A172 (cell line): ENCODE measurements at places on chromosomes 2 and 18.
A peak's percentile ranks its signal among the peaks of the same experiment; 100 is the strongest.

- DNase-seq: no peak
Measured at GRCh38 chr18:58132595-58133261, 88.7 kb downstream of the NEDD4L start.

GRCh38 chr2:235217846-235218245, 266.0 kb downstream of the SH3BP4 start:
- no peak for DNase-seq

GRCh38 chr18:78268226-78268988, 711.2 kb upstream of the SALL3 start:
- DNase-seq: no peak

DNA sequence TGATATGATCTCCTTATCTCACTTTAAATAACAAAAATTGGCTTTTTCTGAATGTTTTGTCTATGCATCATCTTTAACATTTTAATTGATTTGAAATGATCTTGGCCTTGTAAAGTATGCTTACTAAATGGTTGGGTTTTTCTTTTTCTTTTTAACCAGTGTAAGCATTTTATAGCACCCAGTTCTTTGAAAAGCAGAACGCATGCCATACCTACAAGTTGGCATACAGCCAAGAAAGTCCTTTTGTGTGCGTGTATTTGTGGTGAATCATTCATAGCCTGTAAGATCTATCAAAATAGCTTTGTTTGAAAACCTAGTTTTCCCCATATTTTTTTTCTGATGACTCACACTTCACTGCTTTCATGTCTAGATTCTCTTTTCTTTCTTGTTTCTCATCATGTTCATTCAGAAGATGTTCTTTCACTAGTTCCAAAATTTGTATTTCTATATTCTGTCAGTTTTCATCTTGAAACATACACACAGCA, 4.1 kb upstream of the VRK2 start:
- peak; percentile 76 for DNase-seq

GRCh38 chr18:67135981-67136380, 380.5 kb downstream of the DSEL start:
- no peak for DNase-seq

DNA sequence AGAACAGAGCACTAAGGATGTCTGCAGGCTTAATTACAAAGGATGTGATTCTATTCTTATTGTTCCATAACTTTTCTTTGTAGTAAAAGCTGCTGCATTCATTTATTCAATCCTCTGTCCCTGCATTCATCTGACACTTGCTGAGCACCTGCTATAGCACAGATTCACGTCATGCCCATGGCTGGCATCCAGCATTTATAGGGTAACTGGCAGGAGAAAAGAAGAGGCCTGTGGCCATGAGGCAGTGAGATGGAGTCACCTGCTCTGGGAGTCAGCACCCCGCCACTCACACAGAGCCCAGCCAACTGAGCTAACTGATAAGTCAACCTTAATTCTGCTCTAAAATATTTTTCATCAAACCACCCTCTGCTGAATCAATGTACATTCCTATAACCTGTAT, 18.3 kb upstream of the CDC42EP3 start:
- peak; percentile 53 for DNase-seq

DNA sequence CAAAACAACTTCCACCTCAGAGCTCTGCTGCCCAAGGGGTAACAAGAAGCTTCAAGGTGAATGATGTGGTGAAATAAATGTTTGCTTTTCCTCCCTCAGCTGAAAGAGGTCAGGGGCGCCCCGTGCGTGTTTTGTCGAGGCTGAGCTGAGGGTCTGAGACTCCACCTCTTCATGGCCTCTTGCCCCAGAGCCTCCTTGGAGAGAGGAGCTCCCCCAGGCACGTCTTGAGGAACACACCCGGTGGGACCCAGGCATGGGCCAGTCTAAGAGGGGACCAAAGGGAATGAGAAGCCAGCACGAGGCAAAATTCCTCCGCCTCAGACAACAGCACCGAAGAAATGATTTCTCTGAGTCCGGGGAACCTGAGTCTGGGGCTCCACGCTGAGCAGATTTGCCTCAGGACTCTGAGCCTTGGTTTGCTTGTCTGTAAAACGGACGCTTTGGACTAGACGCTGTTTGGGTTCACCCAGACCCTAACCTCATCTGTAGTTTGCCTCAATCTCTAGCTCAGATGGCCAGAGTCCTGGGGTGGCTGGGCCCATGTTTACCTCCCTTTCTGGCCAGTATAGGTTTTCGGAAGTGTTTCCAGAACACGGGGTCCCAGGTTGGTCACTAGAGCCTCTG, 56.4 kb upstream of the ODC1 start:
- no peak for DNase-seq

DNA sequence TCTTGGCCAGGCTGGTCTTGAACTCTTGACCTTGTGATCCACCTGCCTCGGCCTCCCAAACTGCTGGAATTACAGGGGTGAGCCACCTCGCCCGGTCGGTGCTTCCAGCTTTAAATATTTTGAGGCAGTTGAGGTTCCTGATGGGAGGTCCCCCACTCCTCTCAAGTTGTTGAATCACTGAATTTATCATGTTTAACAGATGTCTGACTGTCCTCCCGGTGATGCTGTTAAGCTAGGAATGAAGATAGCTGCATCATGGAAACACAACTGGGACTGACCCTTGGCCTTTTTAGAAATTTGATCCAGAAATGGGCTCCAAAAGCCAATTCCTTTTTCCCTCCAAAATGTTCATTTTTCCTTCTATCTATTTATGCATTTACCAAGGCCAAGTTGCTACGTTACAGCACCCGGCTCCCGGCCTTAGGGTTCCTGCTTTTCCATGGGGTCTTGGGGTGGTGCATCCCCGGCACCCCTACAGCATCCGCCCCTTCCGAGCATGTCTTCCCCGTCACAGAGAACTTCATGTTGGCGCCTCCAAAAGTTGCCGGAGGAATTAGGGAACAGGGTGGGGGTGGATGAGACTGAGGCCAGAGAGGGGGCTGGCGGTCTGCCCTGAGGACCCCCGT, 43.9 kb downstream of the PAX8 start:
- no peak for DNase-seq

DNA sequence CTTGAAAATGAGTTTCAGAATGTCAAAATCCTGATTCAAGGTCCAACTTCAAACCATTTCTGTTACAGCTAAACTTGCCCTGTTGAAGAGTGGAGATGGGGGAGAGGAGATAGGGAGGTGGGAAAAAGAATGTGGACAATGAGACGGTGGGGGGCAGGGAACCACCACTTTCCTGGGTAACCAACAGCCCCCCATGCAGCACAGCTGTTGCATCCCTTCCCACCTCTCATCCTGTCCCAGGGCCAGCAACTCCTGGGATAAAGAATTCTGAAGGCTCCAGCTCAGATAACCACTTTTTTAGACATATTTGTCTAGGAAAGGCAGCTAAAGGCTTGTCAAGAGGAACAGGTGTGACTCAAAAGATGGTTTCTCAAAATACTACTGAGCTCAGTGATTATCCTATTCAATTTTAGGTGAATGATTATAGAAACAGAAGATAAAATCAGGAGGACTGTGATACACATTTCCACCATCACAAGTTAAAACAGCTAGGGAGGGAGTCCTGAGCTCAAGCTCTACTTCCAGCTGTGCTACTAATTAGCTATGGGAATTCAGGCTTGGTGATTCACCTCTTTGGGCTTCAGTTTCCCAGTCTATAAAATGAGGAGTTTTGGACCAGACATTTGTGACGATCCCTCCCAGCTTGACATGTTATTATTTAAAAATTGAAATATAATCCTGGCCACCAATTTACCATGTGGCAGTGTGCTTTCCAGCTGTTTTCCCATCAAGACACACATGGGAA, 36.3 kb downstream of the HDHD2 start:
- DNase-seq: peak; percentile 45

DNA sequence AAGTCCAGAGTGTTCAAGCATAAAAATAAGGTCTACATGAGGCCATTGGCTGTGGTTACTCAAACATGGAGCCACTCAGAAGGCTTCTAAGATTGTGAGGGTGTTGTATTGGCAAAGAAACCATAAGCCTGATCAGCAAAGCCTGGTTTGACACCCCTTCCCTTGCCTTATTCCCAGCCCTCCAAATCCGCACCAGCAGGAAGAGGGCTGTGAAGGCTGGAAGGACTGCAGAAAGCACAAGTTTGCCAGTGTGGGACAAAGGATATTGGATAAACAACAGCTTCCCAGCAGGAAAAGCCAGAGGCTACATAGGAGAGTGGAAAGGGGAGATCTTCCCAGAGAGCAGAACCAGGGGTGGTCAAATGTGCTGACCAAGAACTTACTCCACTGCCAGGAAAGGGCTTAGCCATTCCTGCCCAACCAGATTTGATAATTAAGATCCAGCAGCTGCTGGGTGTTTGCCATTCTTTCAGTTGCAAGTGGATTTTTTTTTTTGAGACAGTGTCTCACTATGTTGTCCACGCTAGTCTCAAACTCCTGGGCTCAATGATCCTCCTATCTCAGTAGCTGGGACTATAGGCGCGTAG, 1.5 kb upstream of the PRKAG3 start:
- peak; percentile 18 for DNase-seq

- peak; percentile 74 for DNase-seq
Measured at GRCh38 chr18:45166341-45166835, 448.9 kb upstream of the SLC14A2 start.

- DNase-seq: no peak
Measured at GRCh38 chr2:11154016-11154922, 998 bp upstream of the SLC66A3 start.

DNA sequence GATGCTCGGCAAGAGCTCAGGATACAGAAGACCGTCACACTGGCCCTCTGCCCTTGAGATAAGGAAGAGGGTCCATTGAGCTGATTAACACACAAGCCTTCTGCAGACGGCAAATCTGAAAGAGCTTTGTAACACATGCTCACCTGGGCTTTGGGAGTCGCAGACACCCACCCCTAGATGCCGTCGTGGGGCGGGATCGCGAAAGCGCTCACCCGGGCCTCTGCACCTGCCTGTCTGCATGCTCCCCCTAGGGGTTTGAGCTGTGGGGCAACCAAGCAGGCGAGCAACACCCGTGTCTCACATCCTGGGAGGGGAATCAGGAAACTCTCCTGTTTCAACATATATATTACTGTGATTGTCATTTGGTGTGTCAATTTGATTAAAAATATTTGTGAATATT, 99.8 kb upstream of the KCNH7 start:
- no peak for DNase-seq

DNA sequence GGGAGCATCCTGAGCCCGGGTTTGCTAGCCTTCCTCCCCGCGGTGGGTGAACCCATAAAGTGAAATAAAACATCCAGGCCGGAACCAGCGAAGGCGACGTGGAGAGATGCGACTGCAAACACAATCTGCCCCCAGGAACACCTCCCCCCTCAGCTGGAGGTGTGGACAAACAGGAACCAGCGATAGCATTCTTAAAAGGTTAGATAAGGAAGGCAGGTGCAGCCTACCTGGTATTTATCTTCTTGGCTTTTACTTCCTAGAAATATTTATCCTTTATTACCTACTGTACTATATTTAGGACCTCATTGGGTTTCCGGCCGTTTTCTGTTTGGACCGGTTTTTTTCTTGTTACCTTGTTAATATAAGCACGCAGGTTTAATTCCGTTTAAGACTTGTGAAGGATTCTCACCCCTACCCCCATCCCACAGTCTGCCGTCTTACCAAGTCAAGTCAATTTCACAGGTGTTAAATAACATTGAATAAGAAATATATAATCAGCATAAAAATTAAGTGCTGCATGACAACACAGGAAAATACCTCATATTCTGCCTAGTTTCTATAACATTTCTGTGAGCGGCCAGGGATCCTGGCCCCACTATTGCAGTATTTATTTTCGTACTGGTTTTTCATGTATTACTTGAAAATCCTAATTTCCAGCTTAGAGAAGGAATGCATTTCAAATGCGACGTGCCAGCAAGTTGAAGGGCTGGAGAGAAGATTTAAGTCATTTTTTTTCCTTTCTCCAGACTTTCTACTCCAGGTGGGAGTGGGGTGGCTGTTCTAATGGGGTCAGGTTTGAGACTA, 224.0 kb upstream of the ID2 start:
- DNase-seq: no peak

DNA sequence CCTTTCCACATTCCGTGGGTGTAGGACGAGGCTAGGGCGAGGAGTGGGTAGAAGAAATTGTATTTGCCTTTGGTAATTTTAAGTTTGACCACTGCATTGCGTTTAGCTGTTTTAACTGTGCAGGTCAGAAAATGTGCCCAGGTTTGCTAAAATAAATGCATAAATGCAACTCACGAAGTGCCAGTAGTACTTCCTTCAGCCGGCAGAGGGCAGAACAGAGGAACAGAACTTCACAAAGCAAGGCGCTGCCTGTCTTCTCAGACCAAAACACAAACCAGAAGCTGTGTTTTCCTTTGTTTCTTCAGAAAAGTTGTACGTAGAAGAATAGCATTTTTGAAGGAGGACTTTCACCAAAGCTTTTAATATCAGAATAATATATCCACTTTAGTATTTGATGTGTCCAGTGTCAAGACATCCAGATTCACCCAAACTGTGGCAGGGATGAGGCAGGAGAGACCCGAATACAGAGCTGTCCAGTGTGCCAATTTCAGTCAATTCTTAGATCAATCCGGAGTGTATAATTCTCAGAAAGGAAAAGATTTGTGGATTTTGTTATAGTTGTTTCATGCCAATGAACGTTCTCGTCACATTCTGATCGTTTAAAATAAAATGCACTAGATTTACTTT, 348.6 kb downstream of the DLGAP1 start:
- DNase-seq: peak; percentile 54

DNA sequence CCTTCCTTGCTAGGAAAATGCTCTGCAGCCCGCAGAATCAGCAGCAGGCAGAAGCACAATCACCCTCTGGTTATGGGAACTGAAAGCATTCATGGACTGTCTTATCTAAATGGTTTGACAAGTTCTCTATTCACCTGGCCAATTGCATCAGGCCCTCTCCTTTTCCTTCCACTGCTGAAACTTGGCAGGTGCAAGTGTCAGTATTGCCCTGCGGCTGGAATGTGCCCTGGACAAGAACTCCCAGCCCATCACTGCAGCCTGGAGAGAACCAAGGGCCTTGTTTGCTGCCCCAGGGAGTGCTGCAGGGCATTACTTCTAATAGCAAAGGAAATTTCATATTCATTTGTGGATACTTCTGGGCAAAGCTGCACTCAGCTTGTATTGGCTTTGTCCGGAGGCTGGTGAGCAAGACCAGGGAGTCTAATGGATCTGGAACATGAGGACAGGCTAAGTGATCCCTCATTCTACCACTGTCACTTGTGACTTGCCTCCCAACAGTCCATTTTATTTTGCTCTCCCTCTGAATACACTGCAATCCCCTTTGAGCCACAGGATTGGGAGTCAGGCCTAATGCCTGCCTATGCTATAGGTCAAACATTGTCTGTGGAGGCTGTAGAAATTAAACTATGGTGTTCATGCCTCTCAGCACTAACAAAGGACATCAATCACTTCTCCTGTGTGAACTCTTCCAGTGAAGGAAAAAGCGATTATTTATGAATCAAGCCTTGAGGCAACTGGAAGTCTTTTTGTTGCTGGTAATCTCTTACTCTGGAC, 116.9 kb downstream of the LYPD6B start:
- no peak for DNase-seq

- DNase-seq: peak; percentile 75
Measured at GRCh38 chr2:85792783-85793441, 39.1 kb downstream of the ATOH8 start.

GRCh38 chr2:138760676-138761075, 19.5 kb downstream of the NXPH2 start:
- no peak for DNase-seq

- DNase-seq: no peak
Measured at GRCh38 chr18:71727909-71728308, 816.2 kb downstream of the CBLN2 start.
